Stomach (tissue), 19 donors: ENCODE measurements at places on chromosomes 2 and 18. TPM values are rescaled to one million over a fixed set of nuclear protein-coding genes. Genes with fewer than 3 reads are reported as not detected.
A peak's percentile ranks its signal among the peaks of the same experiment; 100 is the strongest.

The NT5C1B gene
- not detected for total RNA-seq

The SH2D6 gene
- total RNA-seq, result not detected

The IL36B gene
- not detected for total RNA-seq

The ASB18 gene
- total RNA-seq, result not detected

The RUFY4 gene
- total RNA-seq, result not detected

The TSGA10 gene
- 3.8 TPM for total RNA-seq

The MDH1B gene
- total RNA-seq, result 0.92 TPM

The RFX8 gene
- total RNA-seq, result not detected

The IL1F10 gene
- total RNA-seq, result not detected

DNA sequence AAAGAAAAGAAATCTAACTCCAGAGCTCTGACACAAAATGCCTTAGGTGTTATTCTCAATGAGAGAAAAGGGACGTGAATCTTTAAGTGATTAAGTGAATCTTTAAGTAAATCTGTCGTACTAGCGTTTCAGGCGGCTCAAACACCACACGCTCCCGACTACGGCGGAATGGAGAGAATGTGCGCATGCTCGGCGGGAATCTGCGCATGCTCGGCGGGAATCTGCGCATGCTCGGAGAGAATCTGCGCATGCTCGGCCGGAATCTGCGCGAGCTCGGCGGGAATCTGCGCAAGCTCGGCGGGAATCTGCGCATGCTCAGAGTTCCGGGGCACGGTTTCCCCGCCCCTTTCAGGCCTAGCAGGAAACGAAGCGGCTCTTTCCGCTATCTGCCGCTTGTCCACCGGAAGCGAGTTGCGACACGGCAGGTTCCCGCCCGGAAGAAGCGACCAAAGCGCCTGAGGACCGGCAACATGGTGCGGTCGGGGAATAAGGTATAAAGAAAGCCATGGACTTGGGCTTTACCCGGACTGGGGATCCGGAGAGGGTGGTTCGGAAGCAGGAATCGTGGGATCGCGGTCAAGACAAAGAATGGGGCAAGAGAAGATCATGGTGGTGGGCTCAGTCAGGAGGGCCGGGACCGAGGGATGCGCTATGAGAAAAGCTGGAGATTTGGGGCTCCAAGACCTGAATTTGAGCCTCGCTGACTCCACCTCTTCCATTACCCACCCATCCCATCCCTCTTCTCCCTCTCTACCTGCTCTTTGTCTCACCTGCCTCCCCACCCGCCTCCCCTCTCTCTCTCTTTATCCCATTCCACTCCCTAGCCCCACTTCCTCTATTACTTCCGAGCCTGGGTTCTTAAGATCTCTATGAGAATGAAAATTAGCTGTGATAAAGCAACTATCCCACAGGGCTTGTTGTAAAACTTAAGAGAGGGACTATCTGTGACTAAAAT lies at the start of gene XRCC5:
XRCC5 (plus strand) TSS at position 382 of the 955 bp plus-strand sequence; CDS start at position 471, 89 bp downstream.
- DNase-seq, result peak; percentile 99

GRCh38 chr18:27198036-27198435 lies 12.9 kb upstream of the CHST9 start:
- peak; percentile 41 for DNase-seq

GRCh38 chr2:120860579-120860922 lies 124.9 kb downstream of the GLI2 start:
- no peak for DNase-seq

- DNase-seq, result no peak
Observed at GRCh38 chr2:21234464-21235120, 110.8 kb downstream of the TDRD15 start.

- no peak for DNase-seq
Observed at GRCh38 chr2:43399515-43400264, 173.3 kb upstream of the ZFP36L2 start.

- no peak for DNase-seq
Observed at GRCh38 chr2:23599667-23600066, 214.7 kb downstream of the KLHL29 start.

DNA sequence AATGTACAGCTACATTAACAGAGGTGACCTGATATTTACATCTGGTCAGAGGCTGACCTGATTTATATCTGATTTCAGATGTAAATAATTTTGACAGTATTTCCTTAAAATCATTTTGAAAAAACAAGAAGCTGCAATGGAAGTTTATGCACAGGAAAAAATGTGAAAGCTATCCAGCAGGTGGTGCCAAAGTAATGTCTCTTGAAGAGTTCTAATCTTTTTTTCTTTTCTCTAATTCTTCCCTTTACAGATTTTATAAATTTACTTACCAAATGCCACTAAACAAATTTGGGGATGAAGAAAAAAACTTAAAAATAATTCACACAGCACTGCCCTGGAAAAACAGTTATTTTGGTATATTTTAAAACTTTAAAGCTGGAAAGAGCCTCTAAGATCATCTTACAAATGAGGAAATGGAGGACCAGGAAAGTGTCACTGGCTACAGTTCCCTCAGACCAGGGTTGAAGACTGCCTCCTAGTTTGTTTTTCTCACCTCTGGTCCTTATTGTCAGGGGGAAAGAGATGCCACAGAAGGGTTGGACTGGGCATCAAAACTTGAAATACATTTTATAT lies 16.4 kb upstream of the FBLN7 start:
- no peak for DNase-seq

DNA sequence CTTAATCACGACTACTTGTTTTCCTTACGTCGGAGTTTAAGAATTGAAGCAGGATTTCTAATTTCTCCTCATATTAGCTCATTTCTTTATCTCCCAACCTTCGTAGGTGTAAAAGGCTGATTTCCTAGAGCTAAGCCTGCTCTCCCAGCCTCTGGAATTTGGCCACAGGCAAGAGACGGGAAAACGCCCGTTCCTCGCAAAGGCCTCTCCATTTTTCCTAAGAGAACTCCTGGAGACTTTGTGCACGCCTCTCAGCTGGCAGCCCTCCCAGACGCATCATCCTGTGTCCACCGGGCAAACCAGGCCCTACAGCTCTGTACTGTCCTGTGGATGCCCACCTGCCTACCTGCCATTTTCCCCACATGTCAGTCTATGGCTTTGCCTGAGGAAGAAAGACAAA lies 106.3 kb downstream of the FTCDNL1 start:
- no peak for DNase-seq

DNA sequence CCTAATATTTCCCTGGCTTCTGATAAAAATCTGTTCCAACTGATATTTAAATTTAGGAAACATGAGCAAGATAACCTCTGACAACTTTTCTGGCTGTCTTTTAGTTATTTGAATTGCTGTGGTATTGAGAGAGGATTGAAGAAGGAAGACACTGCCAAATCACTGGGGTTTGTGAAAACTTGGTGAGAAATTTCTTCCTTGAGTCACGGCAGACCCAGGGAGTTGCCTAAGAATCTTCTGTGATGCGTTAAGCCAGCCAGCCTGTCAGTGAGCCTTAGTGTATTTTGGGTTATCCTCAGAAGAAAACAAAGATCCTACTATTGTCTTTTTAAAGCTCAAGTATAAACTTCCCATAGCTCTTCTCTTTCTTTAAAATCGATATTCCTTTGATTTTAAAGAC lies 17.5 kb upstream of the DOK6 start:
- DNase-seq, result no peak

GRCh38 chr2:157751462-157752058 lies 122.9 kb upstream of the ACVR1C start:
- DNase-seq, result no peak

DNA sequence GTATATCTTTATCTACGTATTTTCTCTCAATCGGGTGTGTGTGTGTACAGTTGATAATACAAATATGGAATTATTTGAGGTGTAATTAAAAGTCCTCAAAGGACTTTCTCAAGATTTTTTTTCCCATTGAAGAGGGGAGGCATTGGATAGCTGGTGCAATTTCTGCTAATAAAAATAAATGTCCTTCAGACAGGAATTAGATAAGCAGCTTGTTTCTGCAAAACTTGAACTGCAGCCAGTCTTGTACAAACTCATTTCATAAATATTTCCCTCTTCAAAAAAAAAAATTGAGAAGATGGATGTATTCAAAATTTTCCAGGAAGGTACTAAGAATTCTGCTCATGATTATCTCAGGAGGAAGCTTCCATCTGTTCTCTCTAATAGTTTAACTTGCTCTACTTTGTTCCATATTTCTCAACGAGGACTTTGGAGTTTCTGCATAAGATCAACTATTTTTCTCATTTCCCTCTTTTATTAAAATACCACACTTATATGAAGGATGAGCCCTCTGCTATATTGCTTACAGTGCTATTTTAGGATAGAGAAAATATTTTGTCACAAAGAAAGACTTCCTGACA lies 33.0 kb upstream of the GLS start:
- no peak for DNase-seq

DNA sequence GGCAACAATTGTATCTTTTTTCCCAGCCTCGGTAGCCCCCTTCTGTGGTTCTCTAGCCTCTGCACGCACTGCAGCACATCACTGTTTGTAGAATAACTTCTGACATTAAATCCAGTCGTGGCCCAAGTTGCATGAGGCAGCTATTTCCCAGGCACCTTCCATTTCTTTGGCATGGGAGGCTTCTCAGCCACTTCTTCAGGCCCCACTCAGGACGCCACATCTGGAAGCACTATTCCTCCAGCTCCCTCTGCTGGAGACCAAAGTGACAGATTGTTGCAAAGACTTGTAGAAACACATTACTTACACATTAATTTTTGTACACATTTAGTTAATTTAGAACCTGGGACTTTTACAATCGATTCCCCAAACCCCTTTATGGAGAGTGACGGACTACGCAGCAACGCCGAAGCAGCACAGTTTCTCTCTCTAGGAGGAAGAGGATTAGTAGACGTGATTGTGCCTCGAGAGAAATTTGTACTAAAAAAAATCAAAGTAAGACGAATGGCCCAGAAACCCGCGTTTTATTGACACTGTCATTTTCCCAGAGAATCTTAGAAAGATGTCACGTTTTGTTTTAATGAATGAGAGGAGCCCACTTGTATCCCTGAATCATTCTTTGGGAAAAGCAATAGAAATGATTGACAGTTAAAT lies 57.8 kb upstream of the RGPD5 start:
- peak; percentile 55 for DNase-seq

DNA sequence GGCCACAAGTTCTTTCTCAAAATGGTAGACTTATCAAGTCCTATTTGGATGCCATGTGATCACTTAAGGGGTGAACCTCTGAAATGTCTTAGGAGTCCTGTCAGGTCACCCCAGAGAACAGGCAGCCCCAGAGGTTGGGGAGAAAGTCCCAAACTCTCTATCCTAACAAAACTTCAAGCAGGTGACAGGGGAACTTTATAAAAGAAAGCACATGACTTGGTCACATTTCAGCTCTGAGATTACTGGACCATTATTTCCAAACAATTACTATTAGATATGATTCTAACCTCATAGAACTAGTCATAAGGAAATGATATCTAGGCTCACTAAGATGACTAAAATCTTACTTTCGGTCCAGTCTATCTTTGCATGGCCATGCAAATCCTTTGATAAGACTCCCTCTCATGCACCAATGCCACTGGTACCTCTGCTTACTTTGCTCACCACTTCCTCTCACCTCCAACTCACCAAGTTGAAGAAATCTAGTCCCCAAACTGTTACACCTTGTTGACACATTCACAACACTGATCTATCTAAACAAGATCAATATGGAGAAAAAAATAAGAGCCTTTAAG lies 107.0 kb downstream of the GALNT14 start:
- DNase-seq, result no peak

DNA sequence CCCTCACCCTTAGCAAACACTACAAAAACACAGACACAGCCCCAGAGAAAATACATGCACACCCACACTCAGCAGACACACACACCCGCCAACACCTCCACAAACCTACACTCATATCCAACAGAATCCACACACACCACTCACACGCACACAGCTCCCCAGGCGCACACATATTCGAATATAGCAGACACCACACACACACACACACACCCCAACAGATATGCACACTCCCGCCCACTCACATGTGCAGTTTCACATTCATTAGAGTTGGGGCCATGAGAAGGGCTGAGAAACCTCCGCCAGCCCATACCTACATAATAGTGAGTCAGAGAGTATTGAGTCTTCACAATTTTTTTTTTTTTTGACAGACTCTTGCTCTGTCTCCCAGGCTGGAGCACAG lies 29.4 kb upstream of the NOTO start:
- no peak for DNase-seq

GRCh38 chr2:101792208-101792607 lies 94.7 kb downstream of the MAP4K4 start:
- no peak for DNase-seq

GRCh38 chr2:7048762-7049294 lies 131.6 kb downstream of the RNF144A start:
- DNase-seq, result no peak

GRCh38 chr2:204634564-204634963 lies 89.3 kb downstream of the PARD3B start:
- DNase-seq, result no peak

DNA sequence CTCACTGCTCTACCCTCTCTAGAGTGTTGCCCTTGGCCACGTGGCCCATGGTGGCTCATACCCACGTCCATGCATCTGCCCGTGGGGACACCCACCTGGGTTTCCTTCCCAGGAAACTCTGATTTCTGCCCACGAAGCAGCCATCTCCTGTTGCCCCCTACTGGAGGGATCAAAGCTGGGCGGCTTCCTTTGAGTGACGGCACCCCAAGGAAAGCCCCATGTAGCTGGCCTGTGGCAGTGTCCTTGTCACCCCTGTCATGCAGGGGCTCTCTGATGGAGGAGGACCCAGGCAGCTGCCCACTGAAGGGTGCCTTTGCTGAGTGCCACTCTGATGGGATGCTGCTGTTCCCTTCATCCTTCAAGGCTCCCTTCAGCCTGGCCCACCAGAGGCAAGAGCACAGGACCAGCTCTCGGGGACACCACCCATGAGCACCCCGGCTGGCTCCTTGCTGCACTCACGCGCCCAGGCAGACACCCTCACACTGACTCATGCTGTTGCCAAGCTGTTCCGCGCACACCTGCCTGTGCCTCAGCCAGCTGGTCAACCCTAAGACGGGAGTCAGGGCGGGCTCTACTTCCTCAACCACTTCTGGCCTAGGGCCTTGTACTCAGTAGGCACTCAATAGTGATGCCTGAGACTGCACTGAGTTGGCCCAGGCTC lies 101.1 kb downstream of the CTIF start:
- DNase-seq, result no peak

DNA sequence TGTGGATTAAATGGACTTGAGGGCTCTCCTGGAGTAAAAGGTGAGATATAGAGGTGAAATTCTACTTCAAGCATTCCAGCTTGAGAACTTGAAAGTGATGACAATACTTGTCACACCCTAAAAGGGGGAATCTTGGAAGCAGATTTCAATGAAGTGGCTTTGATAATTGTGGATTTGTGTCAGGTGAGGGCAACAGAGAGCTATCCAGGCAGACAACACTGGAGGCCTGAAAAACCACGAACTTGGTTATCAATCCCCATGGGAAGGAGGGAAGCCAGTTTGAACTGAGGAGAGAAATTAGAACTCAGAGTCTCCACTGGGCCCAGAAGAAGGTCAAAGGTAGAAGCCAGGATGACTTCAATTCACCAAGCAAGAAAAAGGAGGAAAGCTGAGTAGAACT lies 263.9 kb downstream of the FIGN start:
- DNase-seq, result no peak

- DNase-seq, result no peak
Observed at GRCh38 chr2:220417503-220417902, 790.1 kb downstream of the SLC4A3 start.

DNA sequence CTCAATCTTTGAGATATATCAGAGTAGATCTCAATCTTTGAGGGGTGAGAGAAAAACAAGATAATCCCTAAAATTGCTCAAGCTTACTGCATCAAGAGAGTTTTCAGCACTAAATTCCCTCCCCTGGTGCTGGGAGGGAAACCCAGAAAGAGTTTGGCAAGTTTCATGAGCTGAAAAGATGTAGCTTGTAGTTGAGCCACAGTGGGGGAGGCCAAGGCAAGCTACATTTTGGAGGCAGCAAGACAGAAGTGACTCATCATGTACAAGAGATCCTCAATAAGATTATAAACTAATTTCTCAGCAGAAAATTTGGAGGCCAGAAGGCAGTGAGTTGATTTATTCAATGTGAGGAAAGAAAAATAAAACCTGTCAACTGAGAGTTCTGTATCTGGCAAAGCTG lies 308.2 kb downstream of the PIEZO2 start:
- no peak for DNase-seq
